ENCODE measurements at places on chromosomes 3 and 15.

GRCh38 chr3:128486681-128487537, 6.1 kb downstream of the GATA2 start:
- no peak for DNase-seq

DNA sequence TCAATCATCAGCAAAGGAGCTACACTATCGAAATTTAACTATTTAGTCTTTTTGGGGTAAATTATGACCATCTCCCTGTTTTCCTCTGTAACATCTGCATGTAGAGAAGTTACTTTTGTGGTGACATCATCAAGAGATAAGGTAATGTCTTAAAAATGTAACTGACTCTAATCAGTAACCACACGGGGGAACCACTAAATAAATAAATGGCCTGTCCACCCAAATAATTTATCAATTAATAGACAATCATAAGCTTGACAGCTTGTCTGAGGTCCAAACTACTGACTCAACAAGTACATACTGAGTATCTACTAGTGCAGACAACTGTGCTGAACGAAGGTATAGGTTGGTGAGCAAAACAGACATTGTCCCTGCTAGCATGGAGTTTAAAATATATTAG, 219.3 kb downstream of the SLC9A9 start:
- DNase-seq: no peak

DNA sequence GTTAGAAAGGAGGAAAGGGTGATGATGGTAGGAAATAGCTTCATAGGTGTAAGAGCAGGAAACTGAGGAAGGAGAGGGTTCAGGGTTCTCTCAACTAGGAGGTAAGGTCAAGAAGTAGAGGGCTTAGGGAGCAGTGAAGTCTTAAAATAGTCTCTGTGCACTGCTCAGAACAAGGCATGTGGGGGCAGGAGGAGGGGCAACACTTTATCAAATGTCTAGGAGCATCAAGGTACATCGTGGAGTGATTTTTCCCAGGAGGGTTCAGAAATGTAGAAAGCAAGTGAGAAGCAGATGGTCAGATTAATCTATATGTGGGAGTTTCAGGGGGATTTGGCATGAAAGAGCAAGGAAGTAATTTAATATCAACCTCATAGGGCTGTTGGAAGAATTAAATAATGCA, 58.8 kb downstream of the TNIK start:
- DNase-seq: no peak

GRCh38 chr15:73265536-73266153, 103.1 kb downstream of the HCN4 start:
- peak; percentile 24 for DNase-seq

DNA sequence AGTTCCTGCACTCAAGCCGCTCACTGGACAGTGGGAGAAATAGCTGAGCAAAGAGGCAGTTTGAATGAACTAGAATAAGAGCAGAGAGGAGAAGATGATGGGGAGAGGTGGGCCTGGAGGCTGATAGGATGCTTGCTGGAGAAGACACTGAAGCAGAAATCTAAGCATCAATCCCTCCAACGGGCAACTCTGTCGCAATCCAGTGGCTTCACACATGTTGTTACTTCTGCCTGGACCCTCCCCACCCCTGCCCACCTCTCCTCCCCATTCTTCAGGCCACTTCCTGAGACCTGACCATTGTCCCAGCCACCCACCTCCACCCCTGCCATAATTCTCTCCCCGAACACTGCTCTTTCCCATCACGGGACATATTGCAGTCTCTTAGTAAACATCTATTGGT, 76.0 kb downstream of the SRGAP3 start:
- no peak for DNase-seq

Data from T-cell (primary cell).